ENCODE measurements at places on chromosomes 7 and 10. TPM values are rescaled to one million over a fixed set of nuclear protein-coding genes. Genes with fewer than 3 reads are reported as not detected.
A peak's percentile ranks its signal among the peaks of the same experiment; 100 is the strongest.

Gene ZNF786
- total RNA-seq, result 5.3 TPM

Gene OPALIN
- total RNA-seq, result not detected

Gene LIPF
- total RNA-seq, result not detected

DNA sequence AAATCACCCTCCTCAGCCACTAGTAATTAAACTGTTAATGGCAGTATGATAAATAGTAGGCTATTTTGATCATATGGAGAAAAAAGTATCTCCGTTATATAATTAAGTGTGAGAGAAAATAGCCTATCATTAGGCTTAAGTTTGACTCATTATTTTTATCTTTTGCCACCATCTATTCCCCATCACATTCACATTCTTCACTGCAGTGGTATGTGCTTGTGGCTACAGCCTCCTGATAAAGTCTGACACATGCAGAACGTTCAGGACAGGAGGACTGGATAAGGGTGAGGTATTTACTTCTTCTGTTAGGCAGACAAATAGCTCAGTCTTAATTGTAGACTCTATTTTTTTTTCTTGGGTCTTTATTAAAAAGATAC is 5.8 kb downstream of the NEBL start:
- no peak overlapping the region for H3K27ac ChIP-seq
- H3K27me3 ChIP-seq, result peaks cover 7% of the 10 kb centered on the region
- peak; percentile 43 for DNase-seq
- no peak overlapping the region for H3K4me3 ChIP-seq
- no peaks in the 10 kb centered on the region for H3K36me3 ChIP-seq
- 0 out of 2 replicates have a peak, but pooled peaks cover 8% of the 10 kb centered on the region for H3K4me1 ChIP-seq

GRCh38 chr7:90599038-90599437 is 2.9 kb downstream of the CDK14 start:
- no peaks in the 10 kb centered on the region for H3K27me3 ChIP-seq
- H3K27ac ChIP-seq, result no peak overlapping the region

Data from GM23248 (cell line).